Stimulated activated CD8-positive, alpha-beta memory T cell treated with anti-CD3 and anti-CD28 coated beads, Interleukin-4, amount 100 ng/mL, for 24 hours (primary cell): ENCODE measurements at places on chromosomes 3 and 15.

GRCh38 chr15:70775160-70775559, 11.8 kb upstream of the UACA start:
- no peak for DNase-seq

- no peak for DNase-seq
Observed at GRCh38 chr3:67415511-67415910, 238.9 kb downstream of the SUCLG2 start.

GRCh38 chr3:54283470-54283869, 161.1 kb downstream of the CACNA2D3 start:
- no peak for DNase-seq

- no peak for DNase-seq
Observed at GRCh38 chr3:133931084-133931483, 35.4 kb upstream of the RAB6B start.

DNA sequence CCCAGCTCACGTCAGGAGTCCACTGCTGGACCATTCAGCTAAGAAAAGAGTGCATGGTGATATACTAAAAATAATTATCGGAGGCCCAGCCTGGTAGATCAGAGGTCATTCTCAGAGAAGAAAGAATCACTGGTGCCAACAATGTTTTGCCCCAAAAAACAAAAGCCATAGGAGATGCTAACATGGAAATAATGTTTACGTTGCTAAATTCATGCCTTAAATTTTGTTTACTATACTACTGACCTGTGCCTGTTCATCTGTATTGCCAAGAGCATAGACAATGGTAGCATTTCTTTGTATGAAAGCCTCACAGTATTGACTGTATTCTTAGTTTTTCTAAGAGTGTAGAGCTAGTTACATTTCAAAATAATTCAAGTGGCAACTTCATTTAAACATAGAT, 138.1 kb upstream of the GPR149 start:
- no peak for DNase-seq

- no peak for DNase-seq
Observed at GRCh38 chr15:67248011-67248505, 6.4 kb downstream of the AAGAB start.

GRCh38 chr3:78605178-78605577, 1162.6 kb downstream of the ROBO1 start:
- no peak for DNase-seq

DNA sequence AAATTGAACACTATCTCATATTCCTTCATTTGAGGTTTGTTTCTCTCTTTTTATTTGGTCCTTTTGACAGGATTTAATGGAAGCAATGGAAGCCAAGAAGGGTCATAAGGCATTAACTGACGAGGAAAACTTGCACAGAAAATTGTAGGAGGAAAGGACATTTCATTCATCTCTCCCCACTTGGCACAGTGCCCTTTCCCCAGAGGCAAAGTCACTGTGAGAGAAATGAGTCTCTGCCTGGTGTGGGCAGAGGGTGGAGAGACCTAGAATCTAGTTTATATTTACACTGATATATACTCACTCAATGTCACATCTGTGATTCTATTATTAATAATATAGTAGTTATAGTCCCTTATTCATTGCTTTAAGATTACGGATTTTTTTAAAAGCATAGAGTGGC, 324.6 kb upstream of the IL12A start:
- no peak for DNase-seq

DNA sequence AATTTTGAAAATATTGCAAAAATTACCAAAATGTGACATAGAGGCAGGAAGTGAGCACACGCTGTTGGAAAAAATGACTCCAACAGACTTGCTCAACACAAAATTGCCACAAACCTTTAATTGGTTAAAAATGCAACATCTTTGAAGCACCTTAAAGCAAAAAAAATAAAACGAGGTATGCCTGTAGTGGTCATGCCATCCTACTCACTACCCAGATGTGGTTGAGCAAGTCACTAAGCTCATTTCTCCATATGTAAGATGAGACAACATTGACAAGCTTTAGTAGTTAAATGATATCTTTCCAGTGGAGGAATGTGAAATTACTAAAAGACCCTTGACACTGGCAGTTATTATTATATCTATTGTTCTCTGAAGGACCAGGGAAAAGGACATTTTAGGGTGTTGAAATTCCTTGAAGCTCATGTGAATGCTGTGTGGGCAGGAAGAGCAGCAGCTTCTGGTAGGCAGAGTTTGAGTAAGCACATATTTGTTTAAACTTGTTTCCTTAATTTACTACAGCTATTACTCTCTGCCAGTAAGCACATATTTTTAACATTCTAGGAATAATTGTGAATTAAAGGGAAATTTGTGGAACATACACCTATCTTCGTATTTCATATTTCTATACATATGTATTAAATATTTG, 131.6 kb upstream of the P2RY1 start:
- DNase-seq, result no peak

- DNase-seq, result no peak
Observed at GRCh38 chr3:52173101-52173500, 18.9 kb upstream of the POC1A start.
